ENCODE measurements at places on chromosomes 6 and 20.

GRCh38 chr6:85322446-85323105 is 127.3 kb upstream of the NT5E start:
- no peak for DNase-seq

DNA sequence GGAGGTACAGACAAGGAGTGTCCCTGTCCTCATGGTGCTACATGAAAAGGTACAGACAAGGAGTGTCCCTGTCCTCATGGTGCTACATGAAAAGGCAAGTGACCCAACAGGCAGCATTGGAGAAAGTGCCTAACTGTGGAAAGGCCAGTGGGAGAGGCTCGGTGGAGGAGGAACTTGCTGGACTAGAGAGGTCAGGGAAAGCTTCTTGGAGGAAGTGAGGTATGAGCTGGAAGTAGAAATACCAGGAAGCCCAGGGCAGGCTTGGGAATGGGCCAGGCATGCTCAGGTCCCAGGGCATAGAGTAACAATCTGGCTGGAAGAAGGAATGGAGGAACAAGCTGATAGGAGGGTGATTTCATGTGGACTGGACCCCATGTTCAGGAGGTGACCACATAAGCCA is 59.8 kb upstream of the FNDC1 start:
- DNase-seq, result no peak

DNA sequence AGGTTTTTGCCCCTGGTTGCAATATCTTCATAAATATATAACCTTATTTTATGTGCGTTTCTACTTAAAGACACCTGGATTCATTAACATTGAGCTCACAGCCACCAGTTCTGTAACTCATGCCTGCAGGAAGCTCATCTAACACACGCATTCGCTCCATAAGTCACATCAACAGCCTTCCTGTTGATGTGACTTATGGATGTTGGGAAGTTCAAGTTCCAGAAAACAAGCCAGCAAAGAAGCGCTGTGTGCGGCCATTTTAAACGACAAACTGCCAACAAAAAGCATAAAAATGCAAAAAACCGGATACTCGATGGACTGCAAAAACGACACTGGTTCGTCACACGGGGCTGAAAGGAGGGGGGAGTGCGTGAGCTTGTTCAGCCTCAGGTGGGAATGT is 77.9 kb upstream of the NFATC2 start:
- no peak for DNase-seq

GRCh38 chr6:45584127-45584526 is 206.4 kb upstream of the SUPT3H start:
- DNase-seq, result no peak

- DNase-seq, result no peak
Measured at GRCh38 chr6:20751293-20751935, 217.2 kb downstream of the CDKAL1 start.

DNA sequence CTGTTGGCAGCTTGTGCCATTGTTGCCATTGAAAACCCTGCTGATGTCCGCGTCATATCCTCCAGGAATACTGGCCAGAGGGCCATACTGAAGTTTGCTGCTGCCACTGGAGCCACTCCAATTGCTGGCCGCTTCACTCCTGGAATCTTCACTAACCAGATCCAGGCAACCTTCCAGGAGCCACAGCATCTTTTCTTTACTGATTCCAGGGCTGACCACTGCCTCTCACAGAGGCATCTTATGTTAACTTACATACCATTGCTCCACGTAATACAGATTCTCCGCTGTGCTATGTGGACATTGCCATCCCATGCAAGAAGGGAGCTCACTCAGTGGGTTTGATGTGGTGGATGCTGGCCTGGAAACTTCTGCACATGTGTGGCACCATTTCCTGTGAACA is 221.8 kb upstream of the FAM83B start:
- DNase-seq, result no peak

DNA sequence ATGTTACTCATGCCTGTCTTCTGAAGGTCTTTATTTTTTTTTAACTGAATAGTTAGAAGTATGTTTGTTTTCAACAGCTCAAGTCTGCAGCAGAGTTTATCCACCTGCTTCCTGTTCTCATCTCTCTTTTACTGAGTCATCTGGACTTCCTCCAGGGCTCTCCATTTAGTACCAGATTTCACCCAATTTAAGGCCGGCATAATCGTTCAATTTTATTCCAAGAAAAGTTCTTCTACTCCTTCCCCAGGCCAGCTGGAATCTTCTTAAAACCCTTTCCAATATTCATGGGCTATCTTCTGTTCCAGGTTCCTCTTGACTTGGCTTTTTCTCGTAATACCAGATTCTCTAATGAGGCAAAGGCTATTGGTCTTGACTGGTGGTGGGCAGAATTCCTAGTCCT is 79.0 kb upstream of the LAMA2 start:
- DNase-seq, result no peak
